ENCODE measurements at places on chromosomes 4 and X.

DNA sequence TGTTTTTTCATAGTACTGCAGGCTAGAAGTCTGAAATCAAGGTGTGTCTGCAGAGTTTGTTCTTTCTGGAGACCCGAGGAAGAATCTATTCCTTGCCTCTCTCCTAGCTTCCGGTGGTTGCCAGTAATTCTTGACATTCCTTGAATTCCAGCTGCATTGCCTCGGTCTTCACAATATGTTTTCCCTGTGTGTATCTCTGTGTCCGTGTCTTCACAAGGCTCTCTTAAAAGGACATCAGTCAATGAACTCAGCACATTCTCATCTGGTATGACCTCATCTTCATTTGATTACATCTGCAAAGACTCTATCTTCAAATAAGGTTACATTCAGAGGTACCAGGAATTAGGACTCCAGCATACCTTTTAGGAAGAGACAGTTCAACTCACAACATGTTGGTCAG, 163.4 kb downstream of the BANK1 start:
- DNase-seq = peak; percentile 61

DNA sequence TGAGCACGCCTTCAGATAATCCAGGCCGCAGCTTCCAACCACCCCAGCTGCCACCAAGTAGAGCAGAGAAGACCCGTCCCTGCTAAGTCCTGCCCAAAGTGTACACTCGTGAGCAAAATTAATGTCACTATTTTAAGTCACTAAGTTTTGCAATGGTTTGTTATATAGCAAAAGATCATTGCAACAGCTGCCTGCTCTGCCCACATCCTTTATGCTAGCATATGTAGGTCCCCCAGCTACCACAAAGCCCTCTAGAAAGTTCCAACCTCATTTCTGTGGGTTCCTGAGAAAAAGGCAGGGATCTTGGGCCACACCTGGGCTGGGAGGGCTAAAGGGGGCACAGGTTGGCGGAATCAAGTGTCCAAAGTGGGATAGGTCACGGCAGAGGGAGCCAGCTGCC, 346.9 kb downstream of the BCOR start:
- no peak for DNase-seq

DNA sequence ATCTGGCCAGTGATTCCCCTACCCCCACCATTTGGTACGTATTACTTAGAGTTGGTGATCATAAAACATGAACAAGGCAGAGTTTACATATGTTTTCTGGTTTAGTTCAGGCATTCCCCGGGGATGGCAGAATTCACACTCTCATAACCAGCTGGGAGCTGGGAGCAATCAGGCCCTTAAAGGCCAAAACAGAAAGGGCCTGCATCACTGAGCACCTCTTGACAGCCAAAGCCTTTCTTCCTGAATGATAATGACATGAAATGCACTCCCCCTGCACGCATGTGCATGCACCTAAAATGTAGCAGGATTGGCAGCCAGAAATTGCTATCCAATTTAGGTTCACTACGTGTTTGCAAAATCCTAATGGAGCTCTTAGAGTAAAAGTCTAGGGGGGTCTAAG, 235.4 kb downstream of the GPC3 start:
- DNase-seq = no peak

GRCh38 chr4:98113012-98113411, 30.3 kb downstream of the STPG2 start:
- no peak for DNase-seq

GRCh38 chr4:61666244-61666643, 466.1 kb downstream of the ADGRL3 start:
- DNase-seq = no peak

DNA sequence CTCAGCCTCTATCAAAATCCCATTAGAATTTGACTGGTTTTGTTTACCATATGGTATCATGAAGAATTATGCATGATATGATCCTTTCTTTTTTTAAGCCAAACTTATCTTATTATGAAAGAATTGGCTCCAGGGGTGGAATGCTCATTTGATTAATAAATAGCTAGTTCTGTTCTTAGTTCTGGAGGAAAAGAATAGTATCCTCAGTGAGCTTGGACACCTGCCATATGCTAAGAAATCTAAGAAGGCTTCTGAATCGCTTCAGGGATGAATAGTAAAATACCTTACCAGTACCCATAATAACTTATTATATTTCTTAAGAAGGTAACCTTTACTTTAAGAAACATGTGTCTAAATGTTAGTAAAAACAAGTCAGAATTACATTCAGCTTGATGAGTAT, 803.6 kb downstream of the ADGRL3 start:
- DNase-seq = no peak

GRCh38 chr4:17761062-17761461, 20.4 kb downstream of the FAM184B start:
- no peak for DNase-seq

DNA sequence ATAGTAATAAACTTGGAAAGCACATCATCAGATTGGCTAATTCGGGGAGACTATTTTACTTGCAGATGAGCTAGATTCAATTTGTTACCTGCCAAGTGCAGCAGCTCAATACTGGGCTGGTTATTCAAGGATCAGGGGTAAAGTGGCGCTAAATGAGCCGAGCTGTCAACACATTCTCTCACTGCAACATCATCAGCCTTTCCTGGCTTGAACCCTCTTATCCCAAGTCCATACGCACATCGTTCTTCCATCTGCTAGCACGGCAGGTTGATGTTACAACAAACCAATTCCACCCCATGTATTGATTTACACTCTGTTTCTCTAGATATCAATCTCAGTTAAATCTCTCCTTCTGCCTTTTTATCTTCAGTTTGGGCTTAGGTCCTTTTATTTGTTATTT, 2101.5 kb upstream of the AGA start:
- no peak for DNase-seq

DNA sequence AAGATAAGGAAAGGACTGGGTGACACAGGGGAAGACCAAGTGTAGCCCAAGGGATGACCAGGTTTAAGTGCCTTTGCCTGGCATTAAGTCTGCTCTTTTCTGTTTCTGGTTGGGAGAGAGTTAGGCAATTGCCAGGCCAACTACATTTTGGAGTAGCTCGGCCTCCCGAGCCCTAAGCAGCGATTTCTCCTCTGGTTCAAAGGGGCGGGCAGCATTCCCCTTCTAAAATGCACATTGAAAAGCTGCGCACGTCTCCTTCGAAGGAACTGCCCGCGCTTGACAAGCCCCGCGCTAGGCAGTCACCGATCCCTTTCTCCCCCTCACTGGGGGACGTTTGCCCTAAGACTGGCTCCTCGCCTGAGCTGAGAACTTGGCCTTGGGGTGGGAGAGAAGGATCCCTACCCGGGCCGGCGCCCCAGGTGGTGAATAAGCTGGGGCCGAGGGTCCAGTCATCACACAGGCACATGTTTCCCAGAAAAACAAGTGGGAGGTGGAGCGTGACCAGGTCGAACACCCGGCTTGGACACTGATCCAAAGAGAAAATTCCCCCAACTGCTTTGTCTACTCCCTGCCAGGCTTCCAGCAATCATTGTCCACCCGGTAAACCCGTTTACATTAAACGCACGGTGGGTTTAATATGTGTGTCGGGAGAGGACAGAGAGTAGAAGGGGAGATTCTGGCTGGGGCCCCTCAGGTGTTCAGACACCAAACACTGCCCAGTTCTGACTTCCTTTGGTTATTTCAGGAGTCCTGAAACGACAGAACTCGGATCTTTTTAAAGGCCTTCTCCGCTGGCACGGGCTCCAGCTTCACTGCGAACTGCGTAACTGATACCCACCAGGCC, 4.0 kb downstream of the ARX start:
- no peak for DNase-seq

GRCh38 chrX:150060406-150060805, 122.1 kb upstream of the EOLA2 start:
- DNase-seq = no peak

GRCh38 chrX:20681683-20682082, 415.0 kb upstream of the RPS6KA3 start:
- DNase-seq = peak; percentile 32

DNA sequence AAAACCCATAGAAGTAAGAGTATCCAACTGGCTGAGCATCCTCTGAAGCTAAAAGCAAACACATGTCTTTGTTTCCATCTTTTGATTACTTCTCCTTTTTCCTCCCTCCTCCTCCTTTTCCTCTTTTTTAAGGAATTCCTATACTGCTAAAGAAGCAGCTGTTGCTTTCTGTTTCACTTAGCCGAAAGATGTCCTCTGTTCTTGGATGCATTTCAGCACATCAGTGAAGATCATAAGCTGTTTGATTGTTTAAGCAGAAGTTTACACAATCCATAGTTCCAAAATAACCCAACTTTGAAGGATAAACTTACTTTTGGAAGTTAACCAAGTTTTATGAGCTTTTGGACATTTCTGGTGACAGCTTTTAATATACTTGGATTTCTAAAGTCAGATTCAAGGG, 55.1 kb upstream of the TNIP3 start:
- no peak for DNase-seq

DNA sequence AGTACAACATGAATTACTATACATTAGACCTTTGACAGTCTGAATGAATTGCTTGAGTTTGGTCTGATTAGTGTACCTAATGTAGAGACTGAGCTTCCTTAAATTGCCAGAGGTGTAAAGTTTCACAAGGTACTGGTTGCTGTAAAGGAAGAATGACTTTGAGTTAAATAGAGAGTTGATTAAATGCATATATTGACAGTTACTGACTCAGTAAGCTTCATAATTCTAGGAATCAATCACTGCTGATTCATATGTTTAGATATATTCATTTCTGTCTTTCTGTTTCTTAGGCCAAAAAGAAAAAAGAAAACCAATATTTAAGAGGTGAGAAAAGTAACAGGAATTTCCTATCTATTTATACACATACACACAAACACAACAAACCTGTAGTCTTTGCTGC, 16.2 kb upstream of the ART3 start:
- no peak for DNase-seq

DNA sequence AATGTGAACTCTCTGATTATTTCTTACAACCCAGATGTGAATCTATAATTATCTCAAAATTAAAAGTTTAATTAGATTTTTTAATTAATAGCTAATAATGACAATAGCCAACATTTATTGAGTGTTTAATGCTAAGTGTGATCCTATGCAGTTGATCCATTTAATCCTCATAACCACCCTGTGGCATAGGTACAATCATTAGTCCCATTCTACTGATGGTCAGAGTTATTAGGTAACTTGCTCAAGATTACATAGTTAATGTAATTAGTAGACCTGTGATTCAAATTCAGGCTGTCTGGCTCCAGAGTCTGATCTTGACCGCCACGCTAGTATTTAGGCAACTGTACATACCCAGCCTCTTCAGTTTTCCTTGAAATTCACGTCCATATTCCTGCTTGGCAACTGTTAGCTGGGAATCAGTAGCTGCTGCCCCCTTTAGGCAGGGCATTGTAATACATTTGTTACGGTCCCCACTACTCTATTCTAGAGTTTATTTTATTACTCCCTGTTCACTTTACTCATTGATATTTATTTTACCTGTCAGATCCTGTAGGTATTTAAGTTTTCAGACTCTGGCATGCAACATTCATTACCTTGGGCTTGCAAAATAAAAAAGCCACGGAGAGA, 20.6 kb upstream of the TEC start:
- DNase-seq = no peak

DNA sequence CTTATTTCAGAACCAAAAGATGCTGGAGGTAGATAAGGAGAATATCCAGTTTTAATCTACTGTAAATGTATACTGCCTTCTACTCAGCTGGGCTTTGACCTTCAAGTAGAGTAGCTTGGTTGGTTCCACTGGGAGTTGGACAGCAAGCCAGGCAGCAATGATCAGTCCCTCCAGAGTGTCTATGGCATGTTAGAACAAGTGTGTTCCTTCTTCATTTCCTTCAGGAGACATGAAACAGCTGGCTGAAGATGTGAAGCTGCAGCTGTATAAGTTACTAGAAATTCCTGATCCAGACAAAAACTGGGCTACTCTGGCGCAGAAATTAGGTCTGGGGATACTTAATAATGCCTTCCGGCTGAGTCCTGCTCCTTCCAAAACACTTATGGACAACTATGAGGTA, 111.1 kb downstream of the NFKB1 start:
- DNase-seq = no peak

GRCh38 chr4:102610476-102610875, 109.3 kb downstream of the NFKB1 start:
- DNase-seq = no peak

DNA sequence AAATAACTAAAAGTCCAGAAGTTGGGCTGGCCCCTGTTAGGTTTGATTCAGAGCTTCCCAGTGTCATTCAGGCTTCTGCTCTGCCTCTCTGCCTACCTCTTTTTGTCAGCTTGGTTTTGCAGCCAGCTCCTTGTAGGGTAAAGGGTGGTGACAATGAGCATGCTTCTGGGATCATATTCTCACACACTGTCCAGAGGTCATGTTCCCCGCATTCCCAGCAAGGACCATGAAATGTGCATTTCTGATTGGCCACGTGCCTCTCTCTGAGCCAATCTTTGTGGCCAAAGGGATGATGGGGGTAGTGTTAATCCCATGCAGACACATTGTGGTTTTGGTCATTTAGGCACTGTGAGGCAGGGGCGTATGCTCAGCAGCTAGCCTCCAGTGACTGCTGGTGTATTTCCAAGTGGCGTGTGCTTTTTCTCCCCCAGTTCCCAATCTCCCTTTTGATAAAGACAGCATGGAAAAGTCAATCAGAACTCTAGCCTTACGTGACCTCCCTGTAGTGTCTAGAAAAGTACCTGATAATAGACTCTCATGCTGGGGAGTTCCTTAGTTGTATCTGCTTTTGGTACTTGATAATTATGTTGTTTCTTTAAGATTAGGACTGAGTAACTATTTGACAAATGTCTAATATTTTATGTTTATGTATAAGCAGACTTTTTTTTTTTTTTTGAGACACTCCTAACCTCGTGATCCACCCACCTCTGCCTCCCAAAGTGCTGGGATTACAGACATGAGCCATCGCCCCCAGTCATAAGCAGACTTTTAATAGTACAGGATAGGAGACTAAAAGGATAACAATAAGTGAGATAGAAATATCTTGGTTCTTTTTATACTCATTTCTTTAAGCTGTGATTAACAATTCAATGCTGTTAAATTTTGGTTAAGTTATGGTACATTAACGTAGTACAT, 57.8 kb downstream of the KIAA0232 start:
- DNase-seq = no peak

DNA sequence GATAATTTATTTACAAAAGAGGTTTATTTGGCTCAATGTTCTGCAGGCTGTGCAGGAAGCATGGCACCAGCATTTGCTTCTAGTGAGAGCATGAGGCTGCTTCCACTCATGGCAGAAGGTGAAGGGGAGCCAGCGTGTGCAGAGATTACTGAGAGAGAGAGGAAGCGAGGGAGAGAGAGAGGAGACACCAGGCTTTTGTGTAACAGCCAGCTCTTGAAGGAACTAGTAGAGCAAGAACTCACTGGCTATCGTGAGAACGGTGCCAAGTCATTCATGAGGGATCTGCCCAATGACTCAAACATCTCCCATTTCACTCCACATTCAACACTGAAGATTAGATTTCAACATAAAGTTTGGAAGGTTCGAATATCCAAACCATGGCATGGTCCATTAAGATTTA, 12.7 kb downstream of the GUCY1A1 start:
- DNase-seq = no peak

DNA sequence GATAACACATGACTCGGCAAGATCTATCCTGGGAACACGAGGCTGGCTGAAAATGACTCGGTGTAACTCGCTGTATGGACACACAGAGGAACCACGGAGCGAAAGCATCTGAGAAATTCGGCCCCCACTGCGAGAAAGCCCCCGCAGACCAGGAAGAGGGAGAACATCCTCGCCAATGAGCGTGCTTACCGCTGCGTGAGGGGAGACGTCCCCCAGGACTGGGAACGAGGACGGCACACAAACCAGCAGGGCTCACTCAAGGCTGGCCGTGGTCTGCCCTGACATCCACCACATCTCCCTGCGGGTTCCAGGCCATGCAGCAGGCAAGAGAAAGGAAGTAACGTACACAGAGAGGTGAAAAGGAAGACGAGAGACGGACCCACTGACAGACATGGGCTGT, 17.6 kb upstream of the GTPBP6 start:
- no peak for DNase-seq

GRCh38 chrX:74507191-74507590, 85.9 kb downstream of the SLC16A2 start:
- no peak for DNase-seq
